Stimulated activated CD4-positive, alpha-beta T cell treated with anti-CD3 and anti-CD28 coated beads, Interleukin-15, amount 100 ng/mL, for 24 hours (primary cell): ENCODE measurements at places on chromosomes 1 and 21.
A peak's percentile ranks its signal among the peaks of the same experiment; 100 is the strongest.

- DNase-seq = no peak
These were observed 277.4 kb downstream of the ZNF648 start for GRCh38 chr1:181784039-181784683.

DNA sequence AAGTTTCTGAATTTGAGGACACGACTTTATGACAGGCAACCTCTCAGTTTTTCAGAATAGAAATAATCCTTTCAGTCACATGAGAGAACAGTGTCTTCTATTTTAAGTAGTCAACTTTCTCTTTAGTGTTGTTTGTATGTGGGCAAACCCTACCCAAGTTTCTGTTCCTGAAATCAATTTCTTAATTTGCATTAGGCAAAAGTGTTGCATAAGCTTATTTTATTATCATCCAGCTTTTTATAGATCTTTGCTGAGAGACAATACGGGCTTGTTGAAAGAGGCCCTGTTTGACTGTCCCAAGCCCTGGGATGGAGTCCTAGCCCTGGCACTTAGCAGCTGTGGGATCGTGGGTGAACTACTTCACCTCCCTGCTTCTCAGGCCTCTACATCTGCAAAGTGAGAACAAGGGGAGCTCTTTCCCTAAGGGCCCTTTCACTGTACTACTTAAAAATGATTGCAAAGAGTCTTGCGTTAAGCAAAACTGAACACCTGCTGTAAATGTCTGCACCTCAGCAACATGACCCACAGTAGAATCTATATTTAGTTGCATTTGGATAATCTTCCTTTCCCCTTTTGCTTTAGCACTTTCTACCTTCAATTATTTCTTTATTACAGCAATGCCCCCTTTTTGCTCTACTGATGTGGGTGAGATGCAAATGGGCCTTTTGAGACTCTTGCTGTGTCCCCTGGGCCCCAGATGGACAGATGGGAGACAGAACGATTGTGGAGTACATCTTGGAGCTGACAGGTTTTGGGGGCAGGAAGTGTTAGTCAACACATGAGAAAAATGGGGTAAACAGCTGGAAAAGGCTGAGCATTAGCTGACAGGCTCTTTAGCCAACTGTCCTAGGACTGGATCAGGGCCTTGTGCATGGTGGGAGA lies 41.0 kb upstream of the SCAF4 start:
- no peak for DNase-seq

GRCh38 chr1:111732718-111733117 lies 6.5 kb downstream of the INKA2 start:
- no peak for DNase-seq

DNA sequence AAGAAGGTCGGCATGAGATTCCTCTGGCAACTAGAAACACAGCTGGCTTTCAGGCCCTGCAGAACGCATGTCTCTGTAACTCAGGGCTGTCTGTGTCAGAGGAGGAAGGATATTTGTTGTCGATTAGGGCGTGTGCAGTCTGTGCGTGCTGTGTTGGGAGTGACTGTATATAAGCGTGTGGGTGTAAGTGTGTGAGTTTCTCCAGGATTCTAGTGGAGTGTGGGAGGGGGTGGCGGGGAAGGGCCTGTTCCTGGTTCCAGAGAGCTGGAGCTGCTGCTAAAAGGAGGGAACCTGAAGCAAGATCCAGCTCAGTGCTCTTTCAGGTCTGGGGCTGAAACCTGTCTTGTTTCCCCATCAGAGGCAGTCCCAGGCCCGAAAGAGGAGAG lies 74.3 kb downstream of the SLC16A1 start:
- DNase-seq = no peak

DNA sequence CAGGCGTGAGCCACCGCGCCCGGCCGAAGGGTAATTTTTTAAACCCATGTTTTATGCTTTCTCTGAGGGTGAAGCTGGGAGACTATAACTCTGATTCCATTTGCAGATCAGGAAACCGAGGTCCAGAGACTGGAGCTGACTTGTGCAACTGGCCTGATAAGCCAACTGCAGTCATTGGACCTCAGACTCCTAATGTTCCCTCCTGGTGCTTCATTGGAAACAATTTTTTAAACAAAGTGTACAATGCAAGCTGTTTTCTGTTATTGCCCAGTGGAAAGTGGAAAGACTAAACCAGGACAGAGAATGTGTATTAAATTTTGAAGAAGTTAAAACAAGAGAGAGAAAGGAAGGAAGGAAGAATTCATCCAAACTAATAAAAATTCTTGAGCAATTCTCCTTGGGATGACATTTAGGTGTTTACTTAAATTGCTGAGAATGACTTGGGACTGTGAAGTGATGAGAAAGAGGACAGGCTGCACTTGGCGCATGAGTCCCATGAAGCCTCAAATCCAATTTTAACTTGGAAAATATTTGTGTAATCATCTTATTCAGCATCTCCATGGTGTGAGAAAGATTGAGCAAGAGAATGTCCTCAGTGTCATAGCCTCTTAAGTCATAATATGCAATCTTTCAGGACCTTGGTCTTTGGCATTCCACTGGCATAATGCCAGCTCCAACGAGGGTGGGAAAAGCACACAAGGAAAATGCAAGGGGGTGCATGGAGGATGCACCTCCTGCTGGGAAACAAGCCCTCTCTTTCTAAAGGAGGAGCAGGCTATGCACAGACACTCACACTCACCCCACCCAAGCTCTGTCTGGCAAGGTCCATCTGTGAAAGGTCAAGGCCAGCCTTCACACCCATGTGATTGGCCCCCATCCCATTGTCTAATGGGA lies 342.0 kb downstream of the SIPA1L2 start:
- DNase-seq = no peak

DNA sequence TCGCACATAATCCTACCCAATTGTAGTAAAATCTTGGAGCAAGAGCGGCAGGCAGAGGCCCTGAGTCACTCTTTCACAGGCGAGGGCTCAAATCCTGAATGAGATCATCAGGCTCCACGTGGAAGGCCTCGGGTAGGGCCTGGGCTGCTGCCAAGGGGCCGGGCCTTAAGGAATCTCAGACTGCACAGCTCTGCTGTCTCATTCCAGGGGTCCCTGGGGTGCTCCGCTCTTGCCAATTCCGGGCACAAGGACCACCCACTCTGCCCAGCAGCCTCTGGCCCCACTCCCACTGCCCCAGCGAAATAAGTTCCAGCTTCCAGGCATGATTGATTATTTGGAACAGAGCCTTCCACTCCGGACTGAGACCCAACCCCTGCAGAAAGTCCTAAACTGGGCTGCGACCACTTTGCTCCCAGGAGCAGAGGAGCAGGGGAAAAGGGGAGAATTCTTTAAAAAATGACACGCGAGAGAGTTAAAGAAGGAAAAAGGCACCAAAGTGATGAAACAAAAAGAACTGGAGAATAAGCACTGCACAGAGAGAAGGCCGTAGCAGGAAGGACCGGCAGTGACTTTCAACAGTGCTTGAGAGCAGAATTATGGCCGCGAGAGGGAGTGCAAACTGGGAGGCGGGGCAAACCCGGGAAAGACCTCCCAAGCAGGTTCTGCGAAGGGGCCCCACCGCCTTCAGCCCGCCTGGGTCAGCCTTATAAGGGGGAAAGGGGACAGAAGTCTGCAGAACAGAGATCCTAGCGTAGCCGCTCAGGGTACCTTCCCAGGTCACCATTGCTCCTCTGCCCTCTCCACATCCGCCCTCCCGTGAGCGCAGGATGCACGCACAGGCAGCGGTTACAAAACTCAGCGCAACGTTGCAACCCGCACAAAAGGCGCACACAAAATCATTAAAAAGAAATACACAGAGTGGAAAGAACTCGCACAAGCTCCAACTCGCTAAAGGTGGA lies 2.0 kb downstream of the ADAMTS1 start:
- DNase-seq = peak; percentile 26

GRCh38 chr1:53511323-53511932 lies 52.2 kb downstream of the DMRTB1 start:
- DNase-seq = no peak

DNA sequence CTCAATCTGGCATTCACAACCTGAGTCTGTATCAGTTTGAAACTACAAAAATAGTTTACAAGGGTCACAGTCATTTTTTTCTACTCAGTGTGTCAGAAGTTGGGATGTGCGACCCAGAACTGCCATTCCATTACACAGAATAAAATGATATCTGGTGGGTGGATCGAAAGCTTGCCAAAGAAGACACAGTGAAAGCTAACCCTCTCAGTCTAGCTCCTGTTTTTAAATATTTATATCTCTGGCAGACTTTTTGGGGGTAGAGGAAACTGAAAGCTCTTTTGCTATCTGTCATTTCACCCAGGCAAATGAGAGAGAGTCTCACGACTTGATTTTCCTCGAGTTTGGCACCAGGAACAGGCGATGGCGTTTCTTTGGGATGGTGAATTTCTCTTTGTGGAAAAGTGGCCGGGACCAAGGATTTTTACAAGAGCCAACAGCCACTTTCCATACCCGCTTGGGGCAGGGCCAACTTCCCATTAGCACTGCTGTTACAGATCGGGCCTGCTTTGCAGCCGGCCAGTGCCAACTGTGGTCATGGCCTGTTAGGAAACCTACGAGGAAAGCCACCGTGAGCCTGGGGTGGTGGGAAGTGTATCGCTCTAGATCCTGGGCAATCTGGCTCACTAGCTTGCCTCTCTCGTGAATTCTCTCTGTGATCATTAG lies 185.5 kb upstream of the NFIA start:
- no peak for DNase-seq

- no peak for DNase-seq
These were observed 67.3 kb downstream of the GPR161 start for GRCh38 chr1:168069384-168069783.

- no peak for DNase-seq
These were observed 62.8 kb downstream of the PIK3CD start for GRCh38 chr1:9714257-9714718.
